ENCODE measurements at places on chromosomes 3 and 15.

GRCh38 chr15:87610366-87610765 is 646.2 kb downstream of the NTRK3 start:
- DNase-seq: no peak

- peak; percentile 87 for DNase-seq
Observed at GRCh38 chr3:66450390-66451022, 50.3 kb downstream of the LRIG1 start.

GRCh38 chr15:92610101-92610520 is 45.5 kb downstream of the FAM174B start:
- DNase-seq: no peak

GRCh38 chr3:4302747-4303146 is 422 bp upstream of the SETMAR start:
- no peak for DNase-seq

GRCh38 chr3:31573036-31573779 is 40.5 kb downstream of the STT3B start:
- DNase-seq: no peak

DNA sequence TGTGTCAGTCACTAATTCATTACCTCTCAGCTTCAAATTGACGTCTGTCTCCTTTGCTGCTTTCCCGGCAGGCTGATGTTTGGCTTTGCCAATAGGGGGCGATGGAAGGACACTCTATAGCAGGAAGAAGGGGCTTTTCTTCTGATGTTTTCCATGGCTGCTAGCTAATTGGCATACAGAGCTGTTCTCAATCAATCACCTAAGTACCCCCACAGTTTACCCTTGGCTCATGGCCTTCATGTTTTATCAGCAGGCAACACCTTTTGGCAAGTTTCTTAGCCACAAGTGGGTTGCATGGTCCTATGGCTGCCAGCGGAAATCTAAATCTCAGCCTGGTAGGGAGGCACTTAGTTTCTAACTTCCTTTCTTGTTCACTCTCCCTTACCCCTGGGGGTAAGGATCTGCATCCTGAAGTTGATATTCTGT is 45.0 kb downstream of the ESYT3 start:
- no peak for DNase-seq

GRCh38 chr15:99416191-99417188 is 149.3 kb upstream of the MEF2A start:
- peak; percentile 2 for DNase-seq
